ENCODE measurements at places on chromosomes 12 and 14. TPM values are rescaled to one million over a fixed set of nuclear protein-coding genes. Genes with fewer than 3 reads are reported as not detected.

DNA sequence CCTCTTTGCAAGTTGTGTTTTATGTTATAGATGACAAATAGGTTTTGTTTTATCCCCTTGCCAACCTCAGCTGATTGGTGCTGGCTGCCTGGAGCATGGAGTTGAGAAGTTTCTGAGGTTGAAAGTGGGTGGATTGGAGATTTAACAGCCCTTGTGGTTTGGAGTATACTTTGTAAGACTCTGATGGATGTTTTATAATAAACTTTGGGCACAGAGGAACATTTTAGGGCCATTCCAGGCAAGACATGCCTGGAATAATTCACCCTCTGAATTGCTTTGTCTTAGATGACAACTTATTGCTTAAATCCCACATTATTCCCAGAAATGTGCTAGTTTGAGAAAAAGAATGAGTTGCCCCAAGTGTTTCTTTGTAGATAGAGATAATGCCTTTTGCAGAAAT lies 158.9 kb downstream of the SLC5A8 start:
- H3K36me3 ChIP-seq, result no peaks in the 10 kb centered on the region
- H3K4me3 ChIP-seq, result no peak overlapping the region
- H3K4me1 ChIP-seq, result peaks cover 10% of the 10 kb centered on the region
- no peaks in the 10 kb centered on the region for H3K27me3 ChIP-seq

- no peaks in the 10 kb centered on the region for H3K36me3 ChIP-seq
- DNase-seq, result no peak
- H3K4me3 ChIP-seq, result no peak overlapping the region
- no peak overlapping the region for H3K27ac ChIP-seq
Measured at GRCh38 chr14:95184413-95184790, 27.1 kb upstream of the DICER1 start.

Gene LRP1-AS
- not detected for polyA plus RNA-seq

- H3K27me3 ChIP-seq, result no peaks in the 10 kb centered on the region
- H3K4me1 ChIP-seq, result peaks cover 6% of the 10 kb centered on the region
- H3K4me3 ChIP-seq, result no peak within 1 kb of the TSS
- DNase-seq, result peak; percentile 23
- H3K36me3 ChIP-seq, result no peaks in the 10 kb centered on the region
Measured at GRCh38 chr12:47725091-47725772, at the start of gene ENDOU. TSS of gene ENDOU (minus strand) at chr12:47725490. CDS start at chr12:47725413, 77 bp downstream.

Gene SLCO1B1
- not detected for polyA plus RNA-seq
